ENCODE measurements at places on chromosomes 1 and 21.

GRCh38 chr1:93411000-93411399, 36.9 kb upstream of the FNBP1L start:
- H3K4me3 ChIP-seq: no peak overlapping the region
- H3K4me1 ChIP-seq: no peaks in the 10 kb centered on the region

GRCh38 chr1:245393694-245394093, 238.9 kb downstream of the KIF26B start:
- DNase-seq: no peak
- no peak overlapping the region for H3K27ac ChIP-seq
- no peaks in the 10 kb centered on the region for H3K36me3 ChIP-seq
- H3K27me3 ChIP-seq: no peaks in the 10 kb centered on the region
- no peaks in the 10 kb centered on the region for H3K4me1 ChIP-seq

- H3K36me3 ChIP-seq: no peaks in the 10 kb centered on the region
- no peak overlapping the region for H3K4me3 ChIP-seq
- no peak for DNase-seq
- no peaks in the 10 kb centered on the region for H3K27me3 ChIP-seq
Measured at GRCh38 chr1:22153660-22154437, 11.0 kb upstream of the WNT4 start.

DNA sequence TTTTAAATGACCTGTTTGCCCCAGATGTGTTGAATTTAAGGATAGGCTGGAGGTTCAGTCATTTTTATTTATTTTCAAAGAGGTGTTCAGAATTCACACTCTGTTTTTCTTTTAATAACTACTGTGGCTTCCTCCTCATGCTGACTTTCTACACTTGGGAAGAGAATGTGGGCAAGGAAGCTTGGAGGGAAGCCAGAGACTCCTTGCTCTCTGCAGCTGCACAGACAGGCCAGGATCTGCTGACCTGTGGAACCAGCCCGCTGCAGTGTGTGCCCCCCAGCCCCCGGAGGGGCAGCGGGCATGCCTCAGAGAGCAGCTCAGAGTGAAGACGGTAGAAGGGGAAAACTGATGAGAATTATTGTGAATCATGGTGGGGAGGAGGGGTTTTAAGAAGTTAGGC, 16.9 kb downstream of the MGST3 start:
- no peak for DNase-seq
- peaks cover 26% of the 10 kb centered on the region for H3K36me3 ChIP-seq
- no peak overlapping the region for H3K4me3 ChIP-seq

GRCh38 chr21:39502631-39503030, 50.9 kb downstream of the SH3BGR start:
- H3K36me3 ChIP-seq: no peaks in the 10 kb centered on the region
- H3K4me1 ChIP-seq: no peaks in the 10 kb centered on the region
- H3K4me3 ChIP-seq: no peak overlapping the region
- no peak overlapping the region for H3K27ac ChIP-seq

GRCh38 chr1:2389644-2390043, 1.7 kb downstream of the MORN1 start:
- no peaks in the 10 kb centered on the region for H3K27me3 ChIP-seq
- H3K4me1 ChIP-seq: no peaks in the 10 kb centered on the region
- H3K27ac ChIP-seq: no peak overlapping the region
- DNase-seq: no peak
- peaks cover 16% of the 10 kb centered on the region for H3K36me3 ChIP-seq

Data from RWPE2 (cell line).